Activated CD4-positive, CD25-positive, alpha-beta regulatory T cell treated with anti-CD3 and anti-CD28 coated beads, Interleukin-2, amount 50 U/mL, for 16 hours (primary cell): ENCODE measurements at places on chromosomes 3 and 15.

DNA sequence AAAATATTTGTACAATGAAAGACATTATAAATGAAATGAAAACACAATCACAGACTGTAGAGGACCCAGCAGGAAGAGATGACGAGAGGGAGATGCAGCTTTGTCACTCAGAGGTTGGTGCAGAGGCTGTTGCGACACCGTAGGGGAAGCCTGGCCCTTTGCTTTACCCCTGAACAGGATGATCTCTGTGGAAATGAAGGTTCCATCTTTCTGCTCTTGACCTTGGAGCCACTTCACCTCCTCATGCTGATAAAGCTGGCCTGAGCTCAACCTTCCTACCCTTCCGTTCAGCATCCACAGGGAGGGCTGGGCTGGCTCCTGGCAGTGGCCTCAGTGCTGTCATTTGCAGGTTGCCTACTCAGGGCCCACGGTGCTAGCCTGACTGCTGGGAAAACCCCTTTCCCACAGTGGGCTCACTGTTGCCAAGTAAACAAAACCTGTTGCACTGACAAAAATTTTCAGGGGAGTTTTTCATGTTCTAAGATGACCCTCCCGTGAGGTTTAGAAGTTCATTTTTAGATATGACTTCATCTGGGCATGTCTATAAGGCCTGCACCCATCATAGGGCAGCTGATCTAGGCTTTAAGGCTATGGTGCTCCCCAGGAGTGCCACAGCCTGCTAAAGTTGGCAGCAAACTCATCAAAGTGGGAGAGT, 3.0 kb upstream of the CD80 start:
- no peak for DNase-seq

GRCh38 chr15:33021806-33022389, 172.6 kb downstream of the FMN1 start:
- no peak for DNase-seq

- DNase-seq: no peak
Measured at GRCh38 chr3:149581681-149582370, 76.0 kb downstream of the WWTR1 start.

GRCh38 chr15:26359855-26360254, 413.0 kb downstream of the GABRB3 start:
- DNase-seq: no peak

- no peak for DNase-seq
Measured at GRCh38 chr3:132569153-132569552, 27.9 kb upstream of the ACKR4 start.

- DNase-seq: no peak
Measured at GRCh38 chr3:161510510-161511260, 14.1 kb downstream of the OTOL1 start.

DNA sequence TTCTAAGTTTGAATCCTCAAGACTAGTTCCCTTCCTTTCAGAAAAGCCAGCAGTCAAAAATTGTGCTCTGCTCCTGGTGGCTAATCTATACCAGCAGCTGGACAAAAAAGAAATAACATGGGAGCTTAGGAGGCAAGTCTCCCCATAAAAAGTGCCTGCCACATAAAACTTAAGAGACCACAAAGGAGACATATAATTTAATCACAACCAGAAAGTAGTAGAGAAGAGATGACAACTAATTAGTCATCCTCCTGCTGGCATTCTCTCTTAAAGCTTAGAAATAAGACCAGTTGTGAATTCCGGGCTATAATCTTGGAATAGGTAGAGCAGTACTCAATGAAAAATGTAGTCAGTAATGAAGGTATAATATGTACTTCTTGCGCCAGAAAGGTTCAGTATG, 20.2 kb upstream of the IMPG2 start:
- no peak for DNase-seq

DNA sequence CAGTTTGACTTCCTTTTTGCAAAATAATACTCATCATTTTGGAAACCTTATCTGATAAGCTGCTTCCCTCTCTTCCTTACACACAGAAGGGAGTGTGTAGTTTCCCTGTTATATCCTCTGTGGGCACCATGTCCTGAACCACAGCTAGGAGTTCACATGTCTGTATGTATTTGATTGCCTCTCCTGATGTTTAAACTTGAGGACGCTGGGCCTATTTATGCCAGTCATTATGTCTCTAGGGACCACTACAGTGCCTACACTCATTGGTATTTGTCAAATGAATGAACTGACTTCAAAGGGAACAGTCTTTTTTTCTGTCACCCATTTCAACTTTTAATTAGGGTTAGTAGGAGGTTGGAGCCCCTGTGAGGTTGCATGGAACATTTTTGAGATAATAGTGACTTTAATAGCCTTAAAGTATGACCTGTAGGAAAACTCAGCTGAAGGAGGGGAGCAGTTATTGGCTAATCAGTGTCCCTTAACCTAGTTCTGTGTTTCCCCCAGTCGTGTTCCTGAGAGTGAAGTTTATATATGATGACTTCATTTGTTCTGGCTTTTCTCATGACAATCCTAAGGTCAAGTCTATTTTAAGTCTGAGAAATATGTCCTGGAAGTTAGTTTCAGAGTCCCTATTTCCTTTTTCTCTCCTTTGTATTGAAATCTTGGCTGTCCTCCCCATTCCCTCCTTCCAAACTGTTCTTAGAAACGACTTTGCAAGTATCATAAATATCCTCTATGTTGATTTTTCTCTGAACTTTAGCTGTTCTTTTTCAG, 28.9 kb downstream of the PDE8A start:
- no peak for DNase-seq

DNA sequence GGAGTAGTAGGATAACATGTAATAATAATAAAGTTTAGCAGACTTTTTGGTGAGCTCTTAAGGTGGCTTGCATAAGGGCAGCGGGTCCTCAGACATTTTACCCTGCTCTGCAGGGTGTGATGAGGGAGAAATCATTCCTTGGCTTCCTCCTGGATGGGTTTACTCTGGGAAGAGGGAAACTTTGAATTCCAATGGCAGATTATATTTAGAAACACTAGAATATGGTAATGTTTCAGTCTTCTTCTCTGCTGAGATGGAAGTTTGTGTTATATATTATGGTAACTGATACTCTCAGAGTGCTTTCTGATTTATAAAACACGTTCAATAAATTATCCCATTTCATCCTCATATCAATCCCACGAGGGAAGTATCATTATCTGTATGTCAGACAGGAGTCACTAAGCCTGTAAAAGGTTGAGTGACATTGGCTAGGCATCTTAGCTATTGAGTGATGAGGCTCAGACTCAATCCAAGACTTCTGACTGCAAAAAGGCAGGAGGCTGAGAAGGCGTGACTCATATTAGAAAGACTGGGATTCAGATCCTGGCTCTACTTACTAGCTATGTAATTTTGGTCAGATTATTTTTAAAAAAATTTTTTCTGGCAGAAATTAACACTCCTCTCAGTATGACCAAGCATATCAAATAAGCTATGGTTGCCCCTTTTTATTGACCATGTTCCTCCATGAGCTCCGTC, 19.3 kb downstream of the PDIA5 start:
- DNase-seq: no peak

GRCh38 chr15:101406036-101406435, 83.5 kb downstream of the PCSK6 start:
- DNase-seq: no peak

DNA sequence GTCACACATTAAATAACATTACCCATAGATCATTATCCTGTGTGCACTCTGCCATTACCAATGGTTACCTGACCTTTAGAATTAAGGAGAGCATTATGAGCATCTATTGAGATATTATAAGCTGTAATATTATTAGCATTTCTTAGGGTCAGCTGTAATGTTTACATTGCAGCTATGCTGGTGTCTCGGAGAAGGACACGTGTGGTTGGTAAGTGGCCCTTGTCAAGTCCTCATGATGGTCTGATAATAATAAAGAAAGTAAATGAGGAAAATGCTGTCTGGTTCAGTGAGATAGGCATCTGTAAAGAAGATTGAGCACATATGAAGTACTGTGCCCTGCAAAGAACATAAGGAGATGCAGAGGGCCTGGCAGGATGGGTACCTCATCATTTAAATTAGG, 71.7 kb upstream of the ARL6 start:
- DNase-seq: no peak

GRCh38 chr15:75723847-75724660, 11.4 kb upstream of the CSPG4 start:
- DNase-seq: no peak

DNA sequence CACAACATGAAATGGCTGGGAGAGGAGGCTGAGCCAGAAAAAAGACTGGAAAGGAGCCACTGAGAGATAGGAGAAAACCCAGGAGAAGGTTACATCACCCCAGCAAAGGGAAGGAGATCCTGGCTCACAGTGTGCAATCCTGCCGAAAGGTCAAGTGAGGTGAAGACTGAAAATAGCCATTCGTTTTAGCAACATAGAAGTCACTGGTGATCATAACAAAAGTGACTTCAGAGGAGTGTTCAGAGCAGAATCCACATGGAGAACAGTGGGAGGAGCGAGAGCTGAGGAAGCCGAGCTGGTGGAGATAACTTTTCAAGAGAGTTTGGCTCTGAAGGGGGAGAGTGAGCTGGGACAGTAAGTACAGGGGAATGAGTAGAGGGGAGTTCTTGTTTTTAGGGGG, 5.4 kb upstream of the HEG1 start:
- DNase-seq: no peak

DNA sequence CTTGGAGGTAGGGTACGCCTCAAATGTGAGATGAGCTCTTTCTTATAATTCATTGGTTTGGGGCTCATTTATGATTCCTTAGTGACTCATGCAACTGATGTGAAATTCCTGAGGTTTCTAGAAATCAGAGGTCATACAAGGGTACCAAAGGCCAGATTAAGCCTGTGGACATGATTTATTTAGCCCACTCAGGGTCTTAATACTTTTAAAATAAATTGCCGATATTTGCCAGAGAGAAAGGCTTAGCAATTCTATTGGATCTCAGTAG, 289.0 kb downstream of the NEK10 start:
- DNase-seq: no peak

- DNase-seq: no peak
Measured at GRCh38 chr3:183532620-183533411, 22.7 kb downstream of the KLHL6 start.

DNA sequence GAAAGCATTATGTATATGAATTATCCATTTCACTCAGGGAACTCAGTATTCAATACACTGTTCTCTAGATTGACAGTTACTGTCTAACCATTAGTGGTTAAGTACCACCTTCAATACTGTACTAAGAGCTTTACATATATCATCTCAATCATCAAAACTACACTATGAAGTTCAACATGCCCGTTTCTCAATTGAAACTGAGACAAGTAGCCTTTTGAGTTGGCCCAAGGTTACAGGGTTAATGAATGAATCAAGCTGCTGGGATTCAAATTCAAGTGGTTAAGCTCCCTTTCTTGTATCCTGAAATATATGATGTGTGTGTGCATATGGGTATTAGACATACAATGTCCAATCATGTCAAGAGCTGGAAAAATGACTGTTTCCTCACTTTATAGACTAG, 5.8 kb downstream of the TASOR start:
- no peak for DNase-seq

GRCh38 chr3:32403663-32404062, 12.0 kb downstream of the CMTM7 start:
- DNase-seq: no peak

DNA sequence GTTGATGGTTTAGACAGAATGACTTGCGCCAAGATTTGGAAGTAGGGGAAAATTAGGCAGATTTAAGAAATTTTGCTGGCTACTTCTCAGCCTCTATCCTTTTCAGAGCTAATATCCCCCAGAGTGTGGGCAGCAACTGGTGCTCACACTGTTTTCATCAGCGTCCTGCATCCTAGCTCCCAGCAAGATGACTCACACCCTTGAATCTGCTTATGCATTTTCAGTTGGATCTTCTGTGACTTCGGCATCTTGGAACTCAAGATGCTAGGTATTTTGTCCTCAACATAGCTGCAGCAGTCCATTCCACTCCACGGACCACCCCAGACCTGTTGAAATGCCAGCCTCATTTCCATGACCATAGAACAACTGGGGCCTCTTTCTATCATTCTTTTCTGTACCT, 336.1 kb upstream of the NR2F2 start:
- no peak for DNase-seq

- DNase-seq: no peak
Measured at GRCh38 chr3:183253528-183254486, 754 bp downstream of the B3GNT5 start.

DNA sequence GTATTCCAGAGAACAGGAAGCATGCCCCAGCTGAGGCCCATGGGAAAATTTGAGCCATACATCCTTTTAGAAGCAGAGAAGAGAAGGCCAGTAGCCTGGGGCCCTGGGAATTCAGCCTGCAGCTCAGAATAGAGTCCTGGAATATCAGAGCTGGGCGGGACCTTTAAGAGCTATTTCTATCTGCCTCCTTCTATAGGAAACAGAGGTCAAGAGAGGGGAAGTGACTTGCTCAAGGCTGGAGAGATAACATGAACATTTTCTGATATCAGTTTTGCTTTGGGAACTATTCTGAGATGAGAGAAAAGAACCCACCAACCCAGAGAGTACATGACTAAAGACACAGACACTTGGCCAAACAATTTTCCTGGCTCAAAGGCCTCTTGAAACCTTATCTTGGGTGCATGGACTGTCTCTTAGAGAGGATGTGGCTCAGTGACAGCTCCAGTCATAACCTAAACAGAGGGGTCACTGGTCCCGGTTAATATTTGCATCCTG, 26.0 kb downstream of the MASP1 start:
- no peak for DNase-seq

DNA sequence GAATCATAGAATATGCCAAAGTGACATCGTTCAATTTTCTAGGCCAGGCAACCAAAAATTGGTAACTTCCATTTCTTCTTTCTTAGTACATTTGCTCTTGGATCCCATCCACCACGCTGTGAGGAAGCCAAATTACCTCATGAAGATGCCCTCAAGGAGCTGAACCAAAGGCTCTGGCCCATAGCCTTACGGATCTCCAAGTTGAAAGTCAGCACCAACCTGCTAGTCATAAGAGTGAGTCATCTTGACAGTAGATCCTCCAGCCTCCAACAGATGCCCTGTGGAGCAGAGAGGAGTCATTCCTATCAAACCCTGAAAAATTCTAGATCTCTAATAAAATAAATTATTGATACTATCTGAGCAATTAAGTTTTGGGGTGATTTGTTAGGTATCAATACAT, 322.5 kb upstream of the COL8A1 start:
- no peak for DNase-seq

DNA sequence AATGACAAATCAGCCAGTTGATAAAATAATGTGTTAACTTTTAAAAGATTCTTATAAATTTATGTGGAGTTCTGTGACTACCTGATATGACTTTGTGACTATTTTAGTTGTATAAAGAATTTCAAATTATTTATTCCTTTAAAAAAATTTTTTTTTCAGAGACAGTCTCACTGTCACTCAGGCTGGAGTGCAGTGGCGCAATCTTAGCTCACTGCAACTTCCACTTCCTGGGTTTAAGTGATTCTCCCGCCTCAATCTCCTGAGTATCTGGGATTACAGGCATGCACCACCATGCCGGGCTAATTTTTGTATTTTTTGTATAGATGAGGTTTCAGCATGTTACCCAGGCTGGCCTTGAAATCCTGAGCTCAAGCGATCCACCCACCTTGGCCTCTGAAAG, 48.5 kb downstream of the MBNL1 start:
- DNase-seq: no peak

- DNase-seq: no peak
Measured at GRCh38 chr3:188052169-188053035, 101.6 kb upstream of the LPP start.

GRCh38 chr15:36406911-36407310, 172.5 kb upstream of the CDIN1 start:
- no peak for DNase-seq
